GOT3 (cell line): ENCODE measurements at places on chromosomes 13 and 19.

DNA sequence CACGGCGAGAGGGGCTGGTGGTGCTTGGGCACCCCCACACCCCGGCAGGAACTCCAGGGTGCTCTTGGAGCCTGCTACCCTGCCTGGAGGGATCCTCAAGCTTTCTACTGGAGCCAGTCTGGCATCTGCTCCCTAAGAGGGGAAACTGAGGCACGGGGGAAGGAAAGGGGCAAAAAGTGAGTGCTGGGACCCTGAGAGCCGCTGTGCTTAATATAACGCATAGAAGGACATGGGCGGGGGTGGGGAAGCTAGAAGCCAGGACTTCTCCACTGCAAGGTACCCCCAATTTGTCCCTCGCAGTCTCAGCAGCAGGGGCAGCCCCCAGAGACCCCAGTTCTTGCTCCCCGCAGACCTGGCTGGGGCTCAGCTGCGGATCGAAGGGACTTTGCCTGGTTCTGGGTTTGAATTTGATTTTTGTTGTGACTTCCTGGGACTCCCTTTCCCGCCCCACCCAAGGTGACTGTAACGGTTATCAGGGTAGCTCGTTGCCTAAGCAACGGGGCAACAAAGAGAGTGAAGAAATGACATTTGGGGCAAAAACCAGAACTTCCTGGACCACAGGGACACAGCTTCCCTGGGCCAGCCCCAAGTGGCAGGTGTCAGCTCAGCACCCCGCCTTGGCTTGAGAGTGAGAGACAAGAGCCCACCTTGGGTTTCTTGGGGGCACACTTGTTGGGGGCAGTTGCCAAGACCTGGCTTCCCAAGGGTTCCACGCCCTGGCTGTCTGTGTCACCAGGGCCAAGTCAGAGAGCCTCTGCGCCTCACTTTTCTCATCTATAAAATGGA, 638 bp downstream of the ADGRE5 start:
- DNase-seq, result no peak

DNA sequence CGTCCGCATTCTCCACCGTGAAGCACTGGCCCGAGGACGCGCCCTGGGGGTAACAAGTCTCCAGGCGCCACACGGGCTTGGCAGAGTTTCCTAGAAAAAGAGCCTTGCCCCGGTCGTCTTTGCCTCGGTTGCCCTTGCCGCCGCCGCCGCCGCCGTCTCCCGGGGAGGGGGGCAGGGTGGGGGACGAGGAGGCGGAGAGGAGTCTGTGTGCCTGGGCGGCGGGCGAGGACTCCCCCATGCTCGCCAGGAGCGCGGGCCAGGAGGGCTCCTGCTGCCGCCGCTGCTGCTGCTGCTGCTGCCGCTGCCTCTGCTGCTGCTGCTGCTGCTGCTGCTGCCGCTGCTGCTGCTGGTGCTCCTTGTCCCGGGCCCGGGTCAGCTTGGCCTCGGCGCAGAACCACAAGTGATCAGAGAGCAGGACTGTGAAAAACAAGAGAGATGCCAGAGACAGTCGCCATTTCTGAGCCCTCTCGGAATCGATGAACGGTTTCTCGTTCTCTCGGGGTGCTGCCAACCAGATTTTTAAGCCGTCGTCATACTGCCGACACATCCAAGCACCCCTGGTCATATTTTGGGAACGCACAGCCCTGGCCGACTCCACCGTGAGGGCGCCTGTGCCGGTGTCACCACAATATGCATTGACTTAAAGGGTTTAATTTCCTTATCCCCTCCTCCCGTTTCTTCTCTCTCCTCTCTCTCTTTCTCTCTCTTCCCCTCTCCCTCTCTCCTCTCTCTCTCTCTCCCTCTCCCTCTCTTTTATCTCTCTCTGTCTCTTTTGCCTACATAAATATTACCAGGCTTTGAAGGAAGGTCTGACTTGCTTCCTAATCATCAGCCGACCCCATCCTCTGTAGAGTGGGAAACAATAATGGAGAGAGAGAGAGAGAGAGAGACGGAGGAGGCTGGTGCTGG, 349.1 kb downstream of the LIG4 start:
- no peak for DNase-seq

- no peak for DNase-seq
These were observed 734 bp upstream of the TRMT1 start for GRCh38 chr19:13117176-13117771.

GRCh38 chr13:65593298-65593874, 1636.8 kb downstream of the PCDH9 start:
- DNase-seq, result no peak

GRCh38 chr13:107118506-107118905, 550.6 kb upstream of the ARGLU1 start:
- no peak for DNase-seq

- no peak for DNase-seq
These were observed 3.4 kb downstream of the ZNF823 start for GRCh38 chr19:11735375-11735774.

DNA sequence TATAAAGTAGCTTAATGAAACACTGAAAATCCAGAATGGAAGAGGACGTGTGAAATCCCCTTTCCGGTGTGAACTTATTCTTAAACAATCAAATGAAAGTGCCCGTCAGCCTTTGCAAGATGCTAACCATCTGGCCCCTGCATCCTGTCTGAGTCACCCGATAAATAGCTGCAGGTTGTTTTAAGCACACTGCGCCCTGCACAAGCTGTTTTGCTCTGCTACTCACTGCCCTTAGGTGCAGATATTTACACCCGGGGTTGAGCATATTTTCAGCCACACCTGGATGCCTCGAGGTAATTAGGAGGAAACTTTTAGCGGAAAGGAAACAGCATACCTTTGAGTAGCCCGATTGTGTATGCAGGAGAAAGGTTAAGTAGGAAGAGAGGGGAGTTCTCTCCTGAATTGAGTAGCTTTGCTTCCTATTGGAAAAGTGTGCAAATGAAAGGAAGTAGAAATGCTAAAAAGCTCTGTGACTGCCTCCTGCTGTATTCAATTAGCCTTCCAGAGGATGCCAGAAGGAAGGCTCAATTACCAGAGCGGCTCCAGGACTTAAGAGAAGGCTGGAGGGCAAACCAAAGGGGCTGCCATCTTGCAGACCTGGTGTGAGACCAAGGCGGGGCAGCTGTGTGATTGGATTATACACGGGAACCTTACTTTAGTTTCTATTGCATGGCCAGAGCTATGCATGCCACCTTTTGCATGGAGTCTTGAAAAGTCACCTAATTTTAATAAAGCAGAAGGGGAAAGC, 42.5 kb downstream of the IRS2 start:
- no peak for DNase-seq

DNA sequence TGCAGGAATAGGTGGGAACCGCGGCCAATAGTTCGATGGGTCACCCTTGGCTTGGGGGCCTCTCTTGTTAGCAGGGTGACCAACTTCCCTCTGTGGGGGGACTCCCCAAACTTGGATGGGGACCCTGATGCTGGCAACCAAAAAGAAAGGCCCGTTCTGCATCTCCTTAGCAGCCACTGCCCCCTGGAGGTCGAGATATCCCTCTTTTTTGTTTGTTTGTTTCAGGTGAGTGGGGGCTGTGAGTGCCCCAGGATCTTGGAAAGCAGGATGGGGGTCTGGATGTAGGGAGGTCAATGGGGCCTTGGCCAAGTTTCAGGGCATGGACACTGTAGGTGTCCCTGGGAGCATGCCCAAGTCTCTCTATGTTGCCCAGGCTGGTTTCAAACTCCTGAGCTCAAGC, 7.7 kb upstream of the CRTC1 start:
- no peak for DNase-seq

- DNase-seq, result no peak
These were observed 9.9 kb upstream of the ACSBG2 start for GRCh38 chr19:6125571-6125989.

- DNase-seq, result no peak
These were observed 135.7 kb downstream of the DIAPH3 start for GRCh38 chr13:60028021-60028420.

GRCh38 chr19:16825312-16826052, 3.7 kb upstream of the SIN3B start:
- no peak for DNase-seq

- DNase-seq, result no peak
These were observed 145.1 kb downstream of the UQCRFS1 start for GRCh38 chr19:29067831-29068230.

DNA sequence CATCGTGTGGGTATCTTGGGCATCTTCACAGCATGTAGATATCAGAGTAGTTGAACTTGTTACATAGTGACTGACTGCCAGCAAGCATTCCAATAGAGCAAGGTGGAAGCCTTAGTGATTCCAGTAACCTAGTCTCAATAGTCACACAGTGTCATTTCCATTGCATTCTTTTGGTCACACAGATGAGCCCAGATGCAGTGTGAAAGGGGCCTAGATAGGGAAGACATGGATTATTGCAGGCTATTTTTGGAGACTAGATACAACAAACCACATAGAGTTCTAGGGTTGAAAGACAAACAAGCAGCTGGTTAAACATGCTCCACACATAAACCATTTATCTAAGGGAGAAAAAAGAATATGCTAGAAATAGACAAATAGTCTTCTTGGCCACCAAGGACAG, 553.5 kb downstream of the DCT start:
- no peak for DNase-seq

GRCh38 chr13:87498681-87499080, 172.5 kb upstream of the SLITRK5 start:
- no peak for DNase-seq

- DNase-seq, result no peak
These were observed 250.5 kb downstream of the TDRD3 start for GRCh38 chr13:60647547-60647946.

DNA sequence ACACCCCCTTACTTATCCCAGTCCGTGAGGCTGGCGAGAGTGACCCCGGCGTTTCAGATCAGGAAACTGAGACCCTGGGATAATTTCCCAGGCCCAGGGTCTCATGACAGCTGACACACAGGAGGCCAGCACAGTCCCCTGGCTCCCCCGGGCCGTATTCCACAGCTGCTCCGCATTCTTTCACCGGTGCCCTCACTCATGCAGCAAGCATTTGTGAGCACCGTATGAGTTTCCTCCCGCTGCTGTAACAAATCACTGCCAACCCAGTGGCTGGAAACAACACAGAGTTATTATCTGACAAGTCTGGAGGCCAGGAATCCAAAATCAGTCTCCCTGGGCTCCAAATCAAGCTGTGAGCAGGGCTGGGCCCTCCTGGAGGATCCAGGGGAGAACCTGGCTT, 21.3 kb downstream of the GADD45B start:
- no peak for DNase-seq

GRCh38 chr13:35157143-35157755, 215.2 kb downstream of the NBEA start:
- DNase-seq, result no peak

DNA sequence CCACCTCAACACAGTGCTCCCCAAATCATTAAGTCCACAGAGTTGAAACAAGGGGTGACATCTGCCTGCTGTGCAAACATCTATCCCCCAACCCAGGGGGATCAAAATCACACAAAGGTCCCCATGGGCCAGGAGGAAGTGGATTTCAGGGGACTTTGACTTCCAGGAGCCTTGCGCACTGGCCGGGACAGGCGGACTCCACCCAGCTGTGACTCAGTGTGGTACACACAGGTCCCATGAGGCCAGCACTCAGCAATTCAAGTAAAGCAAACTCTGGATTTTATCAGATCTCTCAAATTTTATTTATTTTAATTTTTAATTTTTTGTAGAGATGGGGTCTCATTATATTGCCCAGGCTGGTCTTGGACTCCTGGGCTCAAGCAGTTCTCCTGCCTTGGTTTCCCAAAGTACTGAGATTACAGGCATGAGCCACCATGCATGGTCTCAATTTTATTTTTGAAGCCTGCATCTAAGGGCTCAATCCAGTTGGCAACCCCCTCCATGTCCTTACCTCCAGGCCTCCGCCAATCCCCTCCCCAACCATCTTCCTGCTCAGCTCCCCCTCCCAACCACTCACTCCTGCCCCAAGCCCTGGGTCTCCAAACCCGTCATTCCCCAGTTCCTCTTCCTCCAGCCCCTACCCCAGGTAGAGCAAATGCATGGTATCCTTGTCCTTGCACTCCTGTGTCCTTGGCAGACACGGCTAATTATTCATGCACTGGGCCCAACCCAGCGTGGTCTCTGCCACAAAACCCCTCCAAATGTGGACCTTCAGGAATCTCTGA, 18.2 kb downstream of the ARHGAP33 start:
- DNase-seq, result no peak

DNA sequence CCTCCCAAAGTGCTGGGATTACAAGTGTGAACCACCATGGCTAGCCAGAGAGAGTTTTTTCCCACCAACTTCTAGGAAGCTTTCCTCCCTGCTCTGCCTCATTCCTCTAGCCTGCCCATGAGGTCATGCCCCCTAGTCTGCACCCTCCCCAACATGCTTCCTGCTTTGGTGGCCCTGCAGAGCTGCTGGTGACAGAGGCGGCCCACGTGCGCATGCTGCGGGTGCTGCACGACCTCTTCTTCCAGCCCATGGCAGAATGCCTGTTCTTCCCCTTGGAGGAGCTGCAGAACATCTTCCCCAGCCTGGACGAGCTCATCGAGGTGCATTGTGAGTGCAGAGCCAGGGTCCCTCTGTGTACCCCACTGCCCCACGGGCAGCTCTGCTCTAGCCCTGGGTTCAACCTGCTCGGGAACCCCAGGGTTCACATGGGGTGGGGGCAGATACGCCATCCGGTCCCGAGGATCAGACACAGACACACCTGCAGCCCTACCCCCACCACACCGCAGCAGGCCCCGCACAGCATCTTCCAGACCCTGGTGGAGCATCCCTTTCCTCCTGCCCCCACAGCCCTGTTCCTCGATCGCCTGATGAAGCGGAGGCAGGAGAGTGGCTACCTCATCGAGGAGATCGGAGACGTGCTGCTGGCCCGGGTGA, 18.9 kb downstream of the ARHGEF1 start:
- no peak for DNase-seq

DNA sequence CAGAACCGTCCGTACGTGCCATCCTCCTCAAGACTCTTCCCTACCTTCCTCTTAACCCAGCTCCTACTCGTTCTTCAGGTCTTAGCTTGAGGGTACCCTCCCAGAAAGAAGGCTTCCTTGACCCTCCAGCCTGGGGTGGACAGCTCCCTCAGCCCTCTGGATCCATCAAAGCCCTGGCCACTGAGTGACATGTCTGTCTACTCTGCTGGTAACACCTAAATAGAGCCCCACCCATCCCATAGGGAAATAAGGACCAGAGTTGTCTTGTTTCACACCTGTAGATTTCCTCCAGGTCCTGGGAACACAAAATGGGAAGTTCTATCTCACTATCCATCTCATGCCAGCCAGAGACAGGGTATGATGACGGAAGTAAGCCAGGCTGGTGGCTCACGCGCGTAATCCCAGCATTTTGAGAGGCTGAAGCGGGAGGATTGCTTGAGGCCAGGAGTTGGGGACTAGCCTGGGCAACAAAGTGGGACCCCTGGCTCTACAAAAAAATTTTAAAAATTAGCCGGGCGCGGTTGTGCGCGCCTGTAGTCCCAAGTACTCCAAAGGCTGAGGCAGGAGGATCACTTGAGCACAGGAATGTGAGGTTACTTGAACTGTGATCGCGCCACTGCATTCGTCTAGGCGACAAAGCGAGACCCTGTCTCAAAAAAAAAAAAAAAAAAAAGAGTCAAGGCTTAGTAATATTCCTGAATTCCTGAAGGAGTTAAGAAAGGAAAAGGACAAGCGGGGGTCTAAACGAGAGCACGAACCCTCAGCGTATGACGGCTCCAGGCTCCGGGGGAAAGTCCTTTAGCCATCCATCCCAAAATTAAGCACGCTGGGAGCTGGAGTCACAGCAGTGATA, 566 bp upstream of the CCDC97 start:
- no peak for DNase-seq
